HFFc6 (cell line): ENCODE measurements at places on chromosomes 3 and 15. TPM values are rescaled to one million over a fixed set of nuclear protein-coding genes. Genes with fewer than 3 reads are reported as not detected.

Gene GOLGA8M
- total RNA-seq: 0.10 to 0.33 TPM in 2 of 3 replicates, not detected in the other

Gene ZNF80
- not detected in 3 replicates for total RNA-seq

Gene IQCH
- 1.7 to 2.0 TPM (median 1.9 TPM) in 3 replicates for total RNA-seq

Gene SLC24A5
- total RNA-seq: not detected in 3 replicates

Gene CLDN18
- total RNA-seq: not detected in 3 replicates

Gene ZNF620
- 0.57 and 0.94 TPM in 2 replicates for total RNA-seq

DNA sequence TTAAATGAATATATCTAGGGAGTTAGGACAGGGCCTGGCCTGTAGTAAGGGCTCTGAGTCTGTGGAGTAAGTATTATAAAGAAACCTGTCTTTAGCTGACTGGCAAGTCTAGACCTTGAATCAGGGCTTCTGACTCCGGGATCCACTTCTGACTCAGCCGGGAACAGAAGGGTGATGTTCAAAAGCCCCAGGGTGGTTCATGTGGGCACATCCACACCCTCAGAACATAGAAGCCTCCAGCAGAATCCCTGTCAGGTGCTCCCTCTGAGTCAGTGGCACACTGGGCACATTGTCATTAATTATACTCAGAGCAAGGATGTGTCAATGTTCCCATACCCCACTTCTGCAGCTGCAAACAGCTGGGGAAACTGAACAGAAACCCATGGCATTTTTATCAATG is 26.7 kb upstream of the SNRK start:
- no peak overlapping the region for H3K4me3 ChIP-seq
- DNase-seq: no peak
- H3K27ac ChIP-seq: no peak overlapping the region
- H3K36me3 ChIP-seq: no peaks in the 10 kb centered on the region
- H3K4me1 ChIP-seq: no peaks in the 10 kb centered on the region

DNA sequence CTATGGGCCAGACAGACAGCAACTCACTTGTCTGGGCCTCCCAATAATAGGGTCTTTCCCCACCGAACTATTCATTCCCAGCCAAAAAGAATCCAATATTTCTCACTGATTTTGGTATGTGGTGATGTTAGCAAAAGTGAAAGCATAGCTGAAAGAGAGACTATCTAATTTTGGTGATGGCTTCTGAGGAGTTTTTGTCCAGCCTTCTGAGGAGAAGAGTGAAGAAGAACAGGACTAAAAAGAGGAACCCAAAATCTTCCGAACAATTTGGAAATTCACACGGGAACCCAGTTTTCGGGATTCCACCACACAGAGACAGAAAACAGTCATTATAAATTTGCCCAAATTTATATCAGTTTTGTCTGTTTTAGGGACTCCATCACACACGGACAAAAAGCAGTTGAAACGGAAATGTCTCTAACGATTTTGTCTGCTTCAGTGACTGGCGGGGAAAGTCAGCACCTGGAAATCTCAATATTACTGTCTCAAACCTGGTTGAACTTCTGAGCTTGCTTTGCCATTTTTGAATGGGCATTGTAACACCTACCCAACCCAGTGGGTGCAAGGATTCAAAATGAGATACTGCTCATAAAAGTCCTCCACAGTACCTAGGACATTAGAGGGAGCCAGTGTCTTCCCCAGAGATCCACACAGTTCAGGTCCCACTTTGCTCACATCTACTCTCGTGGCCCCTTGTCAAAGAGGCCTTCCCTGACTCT is 9.1 kb downstream of the CD80 start:
- no peaks in the 10 kb centered on the region for H3K36me3 ChIP-seq
- no peak for DNase-seq
- no peak overlapping the region; the same call in 1 of the 2 replicates for H3K4me3 ChIP-seq
- H3K27me3 ChIP-seq: peaks cover 15% of the 10 kb centered on the region
- H3K27ac ChIP-seq: no peak overlapping the region

DNA sequence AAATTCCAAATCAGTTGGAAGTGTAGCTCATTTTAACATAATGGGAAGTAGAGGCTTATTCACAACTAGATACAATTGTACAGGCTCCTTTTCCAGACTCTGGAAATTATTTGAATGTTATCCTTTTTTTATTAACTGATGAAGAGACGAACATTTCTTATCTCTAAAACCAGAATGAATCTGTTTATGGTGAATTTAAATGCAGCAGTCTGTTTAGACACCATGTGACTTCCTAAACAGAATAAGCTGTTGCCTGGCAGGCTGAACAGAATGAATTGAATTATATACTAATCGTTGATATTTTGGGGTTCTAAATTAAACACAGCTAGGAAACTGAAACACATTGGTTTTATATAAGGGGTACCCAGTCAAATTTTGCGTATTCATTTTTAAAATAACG is 4.0 kb downstream of the SEC61A1 start:
- no peak for DNase-seq
- no peak overlapping the region for H3K4me3 ChIP-seq
- H3K36me3 ChIP-seq: peaks cover 60% of the 10 kb centered on the region
- H3K4me1 ChIP-seq: peaks cover 62% of the 10 kb centered on the region
- H3K27ac ChIP-seq: peak overlapping the region; percentile 35; the same call in 1 of the 2 replicates

Gene SLC12A1
- not detected in 3 replicates for total RNA-seq

- no peak overlapping the region for H3K27ac ChIP-seq
- H3K4me1 ChIP-seq: no peaks in the 10 kb centered on the region; the same call in 1 of the 2 replicates
- no peak for DNase-seq
- H3K27me3 ChIP-seq: peaks cover 15% of the 10 kb centered on the region; the same call in 1 of the 2 replicates
Observed at GRCh38 chr3:188976407-188976806, 195.4 kb upstream of the TPRG1 start.

Gene LDHAL6B
- not detected in 3 replicates for total RNA-seq

GRCh38 chr3:47082519-47082918 is 81.4 kb downstream of the SETD2 start:
- H3K36me3 ChIP-seq: peaks cover 57% of the 10 kb centered on the region
- peaks cover 38% of the 10 kb centered on the region for H3K4me1 ChIP-seq
- H3K4me3 ChIP-seq: peak overlapping the region; percentile 13
- peak; percentile 45 for DNase-seq
- peak overlapping the region; percentile 70 for H3K27ac ChIP-seq

DNA sequence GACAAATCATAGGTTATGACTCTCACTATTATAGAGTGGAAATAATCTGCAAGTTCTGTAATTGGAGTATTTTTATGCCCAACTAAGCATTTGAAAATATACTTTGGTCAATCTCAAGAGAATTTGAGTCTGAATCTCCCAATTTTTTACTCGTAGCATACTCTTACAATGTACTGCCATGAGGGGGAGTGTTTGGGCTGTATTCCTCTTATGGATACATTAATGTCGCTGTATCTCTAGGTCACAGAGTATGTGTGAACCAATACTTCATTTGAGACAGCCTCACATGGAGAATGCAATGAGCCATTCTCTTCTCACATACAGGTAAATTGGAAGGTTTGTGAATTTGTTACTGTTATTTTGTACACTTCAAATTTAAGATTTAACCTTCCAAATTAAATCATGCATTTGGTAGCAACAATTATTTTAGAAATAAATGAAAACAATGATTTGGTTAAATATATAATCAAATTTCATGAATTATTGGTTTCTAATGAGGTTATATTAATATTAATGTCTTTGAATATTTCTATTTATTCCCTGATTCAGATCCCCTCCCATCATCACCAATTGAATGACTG is 5.5 kb upstream of the CD200 start:
- no peak overlapping the region for H3K4me3 ChIP-seq
- peak; percentile 59 for DNase-seq
- no peak overlapping the region for H3K27ac ChIP-seq
- no peaks in the 10 kb centered on the region for H3K36me3 ChIP-seq
- H3K27me3 ChIP-seq: peaks cover 10% of the 10 kb centered on the region

- H3K4me3 ChIP-seq: no peak overlapping the region
- H3K27ac ChIP-seq: 0 out of 2 replicates have a peak overlapping the region, but pooled peaks have one; percentile 1
- H3K27me3 ChIP-seq: no peaks in the 10 kb centered on the region
- peaks cover 12% of the 10 kb centered on the region; the same call in 1 of the 2 replicates for H3K36me3 ChIP-seq
- H3K4me1 ChIP-seq: peaks cover 39% of the 10 kb centered on the region
- DNase-seq: peak; percentile 36
Observed at GRCh38 chr3:174355505-174355904, 503.6 kb upstream of the NAALADL2 start.

DNA sequence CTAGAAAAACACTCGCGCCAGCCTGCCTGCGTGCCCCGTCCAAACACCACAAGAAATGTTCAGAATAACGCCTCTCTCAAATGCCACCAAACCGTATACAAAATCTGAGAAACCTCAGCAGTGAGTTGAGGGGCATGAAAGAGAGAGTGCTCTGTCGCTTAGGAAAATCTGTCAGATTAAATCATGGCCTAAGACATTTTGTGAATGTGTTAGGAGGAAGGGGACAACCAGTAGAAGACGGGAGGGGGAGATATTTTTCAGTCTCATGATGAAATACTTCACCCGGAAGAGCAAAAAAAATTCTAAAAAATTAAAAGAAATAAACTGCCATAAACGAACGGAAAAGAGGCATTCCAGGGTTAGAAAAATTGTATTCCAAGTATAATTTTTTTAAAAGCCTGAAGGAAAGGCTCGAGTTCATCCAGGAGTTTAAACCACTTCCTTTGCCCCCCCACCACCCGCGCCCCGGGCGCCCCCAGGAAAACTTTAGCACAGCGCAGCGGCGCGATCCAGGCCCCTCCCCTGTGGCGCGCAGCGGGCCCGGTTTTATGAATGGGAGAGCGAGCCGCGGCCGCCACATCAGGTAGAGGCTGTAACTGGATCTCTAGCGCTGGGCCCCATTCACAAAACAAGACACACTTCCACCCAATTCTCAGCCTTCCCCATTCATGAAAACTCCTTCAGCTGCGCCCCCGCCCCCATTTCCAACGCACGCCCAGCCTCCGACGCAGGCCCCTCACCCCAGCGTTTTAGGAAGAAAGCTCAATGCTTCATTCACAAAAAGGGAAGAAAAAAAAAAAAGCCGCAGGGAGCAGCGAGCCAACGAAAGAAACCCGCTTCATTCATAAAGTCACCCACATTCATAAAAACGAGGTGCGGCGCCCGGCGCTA is 1.4 kb downstream of the ETV5 start:
- peaks cover 25% of the 10 kb centered on the region for H3K36me3 ChIP-seq
- peaks cover 6% of the 10 kb centered on the region for H3K27me3 ChIP-seq
- peaks cover 56% of the 10 kb centered on the region for H3K4me1 ChIP-seq
- H3K4me3 ChIP-seq: peak overlapping the region; percentile 92
- DNase-seq: peak; percentile 37

GRCh38 chr3:27719314-27720003 is 2.7 kb downstream of the EOMES start:
- no peak overlapping the region for H3K4me3 ChIP-seq
- no peak overlapping the region for H3K27ac ChIP-seq
- peaks cover 47% of the 10 kb centered on the region for H3K4me1 ChIP-seq
- H3K27me3 ChIP-seq: peaks cover 61% of the 10 kb centered on the region

DNA sequence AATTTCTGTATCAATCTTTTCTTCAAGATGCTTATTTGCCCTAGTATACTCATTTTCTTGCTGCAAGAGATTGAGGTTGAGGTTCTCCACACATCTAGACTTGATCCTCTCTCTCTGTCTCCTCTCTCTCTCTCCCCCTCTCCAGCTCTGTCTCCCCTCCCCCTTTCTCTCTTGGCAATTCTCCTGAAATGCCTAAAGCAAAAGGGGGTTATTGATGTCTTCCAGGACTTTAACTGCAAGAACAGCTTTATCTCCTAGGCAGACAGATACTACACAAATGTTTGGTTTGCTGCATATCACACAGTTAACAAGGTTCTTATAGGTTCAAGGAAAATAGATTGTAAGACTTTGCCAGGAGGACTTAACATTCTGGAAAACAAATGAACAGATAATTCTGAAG is 52.1 kb downstream of the TMEM212 start:
- no peaks in the 10 kb centered on the region for H3K36me3 ChIP-seq
- H3K27me3 ChIP-seq: peaks cover 9% of the 10 kb centered on the region
- no peak overlapping the region for H3K27ac ChIP-seq
- H3K4me1 ChIP-seq: no peaks in the 10 kb centered on the region

- no peak overlapping the region for H3K27ac ChIP-seq
- H3K36me3 ChIP-seq: no peaks in the 10 kb centered on the region
- H3K27me3 ChIP-seq: peaks cover 13% of the 10 kb centered on the region
- H3K4me1 ChIP-seq: peaks cover 15% of the 10 kb centered on the region
- H3K4me3 ChIP-seq: no peak overlapping the region
Observed at GRCh38 chr15:60720086-60720485, 241.1 kb upstream of the ICE2 start.

Gene IL17RD
- 0.09 to 0.15 TPM in 2 of 3 replicates, not detected in the other for total RNA-seq

- H3K4me3 ChIP-seq: no peak overlapping the region
- H3K4me1 ChIP-seq: no peaks in the 10 kb centered on the region
- DNase-seq: no peak
- H3K27ac ChIP-seq: no peak overlapping the region
- peaks cover 34% of the 10 kb centered on the region for H3K27me3 ChIP-seq
- H3K36me3 ChIP-seq: no peaks in the 10 kb centered on the region
Observed at GRCh38 chr15:69659454-69660050, 206.9 kb downstream of the RPLP1 start.

DNA sequence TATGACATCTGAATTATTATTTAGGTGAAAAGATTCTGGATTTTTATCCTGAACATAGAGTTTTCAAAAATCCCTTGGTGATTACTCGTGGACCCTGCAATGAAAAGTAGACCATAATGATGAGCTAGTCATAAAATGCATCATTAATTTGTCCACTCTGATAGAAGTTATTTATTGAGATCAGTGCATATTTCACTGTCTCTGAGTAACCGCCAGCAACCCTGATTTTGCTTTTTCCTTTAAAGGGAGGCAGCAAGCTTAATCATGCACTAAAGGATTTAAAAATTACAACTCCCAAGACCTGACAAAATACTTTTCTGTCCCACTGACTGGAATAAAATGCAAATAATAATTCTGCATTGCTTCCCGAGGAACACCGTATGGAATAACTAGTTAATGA is 259.6 kb upstream of the DPPA4 start:
- no peak overlapping the region for H3K4me3 ChIP-seq
- H3K27me3 ChIP-seq: no peaks in the 10 kb centered on the region
- H3K36me3 ChIP-seq: no peaks in the 10 kb centered on the region
- H3K4me1 ChIP-seq: no peaks in the 10 kb centered on the region; the same call in 1 of the 2 replicates
- H3K27ac ChIP-seq: no peak overlapping the region
- no peak for DNase-seq

GRCh38 chr3:20047976-20048883 is 8.0 kb downstream of the KAT2B start:
- H3K36me3 ChIP-seq: no peaks in the 10 kb centered on the region
- peak overlapping the region; percentile 58; the same call in 1 of the 2 replicates for H3K4me3 ChIP-seq
- DNase-seq: no peak
- no peaks in the 10 kb centered on the region for H3K27me3 ChIP-seq
- H3K4me1 ChIP-seq: peaks cover 21% of the 10 kb centered on the region
- peak overlapping the region; percentile 11; the same call in 1 of the 2 replicates for H3K27ac ChIP-seq

Gene POPDC2
- 0.14 to 0.45 TPM in 2 of 3 replicates, not detected in the other for total RNA-seq

Gene GOLGA8J
- total RNA-seq: not detected in 3 replicates

Gene GUCA1C
- total RNA-seq: not detected in 2 replicates

DNA sequence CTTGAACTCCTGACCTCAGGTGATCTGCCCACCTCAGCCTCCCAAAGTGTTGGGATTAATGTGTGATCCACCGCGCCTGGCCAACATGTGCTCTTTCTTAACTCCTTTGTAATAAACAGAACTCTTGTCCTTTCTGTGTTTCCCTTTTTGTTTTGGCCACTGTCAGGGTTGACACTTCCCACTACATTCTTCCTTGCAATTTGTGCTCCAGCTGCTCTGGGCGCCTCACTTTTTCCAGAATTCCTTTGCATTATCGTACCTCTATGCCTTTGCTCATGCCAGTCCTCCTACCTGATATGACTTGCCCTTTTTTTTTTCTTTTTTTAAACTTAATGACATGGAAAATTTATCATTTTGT is 38.8 kb upstream of the SMAD3 start:
- no peak for DNase-seq
- H3K4me3 ChIP-seq: no peak overlapping the region; the same call in 1 of the 2 replicates
- peaks cover 63% of the 10 kb centered on the region for H3K4me1 ChIP-seq
- H3K27ac ChIP-seq: peak overlapping the region; percentile 91
- no peaks in the 10 kb centered on the region for H3K36me3 ChIP-seq

- H3K27me3 ChIP-seq: peaks cover 17% of the 10 kb centered on the region
- H3K4me3 ChIP-seq: no peak overlapping the region
- H3K36me3 ChIP-seq: peaks cover 5% of the 10 kb centered on the region; the same call in 1 of the 2 replicates
- peaks cover 17% of the 10 kb centered on the region for H3K4me1 ChIP-seq
Observed at GRCh38 chr15:77844798-77845446, 212.2 kb upstream of the LINGO1 start.
